ENCODE measurements at places on chromosomes 16 and 17.

- DNase-seq: peak; percentile 76
Observed at GRCh38 chr17:82494236-82495055, 25.1 kb upstream of the FOXK2 start.

DNA sequence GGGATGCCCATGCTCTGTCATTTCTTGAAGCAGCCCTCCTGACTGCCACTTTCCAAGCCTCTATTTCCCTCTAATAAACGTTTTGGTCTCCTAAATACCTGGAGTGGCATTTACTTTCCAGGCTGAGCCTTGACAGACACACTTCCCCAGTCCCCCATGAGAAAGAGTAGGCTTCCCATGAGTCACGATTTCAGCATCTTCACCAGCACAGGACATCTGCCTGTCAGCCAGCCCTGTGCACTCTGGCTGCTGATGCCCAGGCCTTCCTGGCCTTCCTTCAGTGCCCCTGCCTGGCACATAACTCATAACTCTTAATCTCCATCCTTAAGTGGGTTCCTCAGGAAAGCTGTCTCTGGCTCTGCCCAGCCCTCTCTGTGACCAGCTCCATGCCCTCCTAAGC is 30.8 kb upstream of the GAS7 start:
- no peak for DNase-seq

DNA sequence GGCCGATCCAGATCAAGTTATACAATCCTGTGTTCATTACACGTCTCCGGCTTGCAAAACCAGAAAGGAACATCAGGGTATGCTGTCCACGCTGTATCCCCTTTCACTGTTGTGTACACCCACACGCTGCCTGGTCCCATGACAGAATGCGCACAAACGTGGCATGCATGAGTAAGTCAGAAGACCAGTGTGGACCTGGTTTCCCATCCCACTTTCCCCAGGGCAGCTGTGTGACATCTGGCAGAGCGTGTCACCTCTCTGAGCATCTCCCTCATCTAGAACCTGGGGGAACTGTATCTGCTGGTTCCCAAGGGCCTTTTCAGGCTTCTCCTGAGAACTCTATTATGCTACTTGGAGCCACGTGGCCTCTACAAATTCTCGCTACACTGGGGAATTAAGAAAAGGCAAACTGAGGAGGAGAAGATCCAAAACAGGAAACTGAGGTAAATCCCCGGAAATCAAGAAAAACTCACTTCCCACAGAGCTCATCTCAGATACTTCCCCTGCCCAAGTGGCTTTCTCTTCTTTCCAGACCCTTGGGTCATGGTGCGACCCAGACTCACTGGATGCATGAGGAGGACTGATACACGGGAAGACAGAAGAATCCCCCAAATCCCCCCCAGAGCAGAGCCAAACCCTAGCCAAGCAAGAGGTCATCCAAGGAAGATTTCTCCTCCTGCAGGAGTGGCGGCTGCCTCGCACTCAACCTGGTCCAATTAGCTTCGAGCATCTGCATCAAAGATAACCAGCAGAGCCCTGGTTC is 139.3 kb downstream of the GAS7 start:
- no peak for DNase-seq

- no peak for DNase-seq
Observed at GRCh38 chr17:37218849-37219248, 156.9 kb upstream of the C17orf78 start.

DNA sequence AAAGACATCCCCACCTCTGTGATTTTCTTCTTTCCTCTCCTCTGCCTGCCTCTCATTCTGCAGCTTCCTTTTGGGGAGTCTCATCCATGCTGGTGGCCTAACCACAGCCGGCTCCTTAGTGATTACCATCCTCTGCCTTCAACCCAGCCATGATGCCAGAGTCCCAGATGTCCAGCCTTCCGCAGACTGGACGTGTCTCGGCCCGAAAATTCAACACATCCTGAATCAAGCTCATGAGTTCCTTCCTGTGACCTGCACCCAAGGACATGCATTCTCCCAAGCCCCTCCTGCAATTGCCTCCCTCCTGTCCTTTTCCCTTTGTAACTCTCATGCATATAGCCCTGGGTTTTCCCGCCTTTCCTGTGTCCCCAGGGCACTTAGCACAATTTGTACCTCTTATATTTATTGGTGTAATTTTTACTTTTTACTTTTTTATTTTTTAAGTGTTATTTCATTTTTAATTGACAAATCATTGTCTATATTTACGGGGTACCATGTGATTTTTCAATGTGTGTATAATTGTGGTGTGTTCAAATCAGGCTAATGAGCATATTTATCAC is 1.2 kb upstream of the SLC13A5 start:
- DNase-seq: no peak

- no peak for DNase-seq
Observed at GRCh38 chr17:10875430-10875851, 37.6 kb upstream of the PIRT start.

DNA sequence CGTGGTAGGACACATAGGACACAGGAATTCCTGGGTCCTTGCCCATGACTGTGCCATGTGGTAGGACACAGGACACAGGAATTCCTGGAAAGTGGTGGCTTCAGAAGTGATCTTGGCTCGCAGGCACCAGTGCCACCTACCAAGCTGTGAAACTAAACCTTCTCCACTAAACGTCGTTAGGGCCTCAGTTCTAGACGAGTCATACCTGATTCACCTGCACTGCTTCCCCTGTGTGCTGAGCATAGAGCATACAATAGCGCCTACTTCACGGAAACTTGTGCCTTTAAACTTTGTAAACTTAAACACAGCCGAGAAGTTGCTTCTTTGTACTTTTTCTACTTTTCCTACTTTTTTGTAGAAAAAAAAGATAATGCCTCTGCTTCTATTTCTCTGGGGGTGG is 4.8 kb downstream of the SOX8 start:
- no peak for DNase-seq

- no peak for DNase-seq
Observed at GRCh38 chr17:19753051-19753509, 5.0 kb upstream of the ALDH3A1 start.

GRCh38 chr17:29619251-29619650 is 3.5 kb downstream of the CORO6 start:
- no peak for DNase-seq

GRCh38 chr17:55969562-55970324 is 183.5 kb upstream of the ANKFN1 start:
- DNase-seq: no peak

DNA sequence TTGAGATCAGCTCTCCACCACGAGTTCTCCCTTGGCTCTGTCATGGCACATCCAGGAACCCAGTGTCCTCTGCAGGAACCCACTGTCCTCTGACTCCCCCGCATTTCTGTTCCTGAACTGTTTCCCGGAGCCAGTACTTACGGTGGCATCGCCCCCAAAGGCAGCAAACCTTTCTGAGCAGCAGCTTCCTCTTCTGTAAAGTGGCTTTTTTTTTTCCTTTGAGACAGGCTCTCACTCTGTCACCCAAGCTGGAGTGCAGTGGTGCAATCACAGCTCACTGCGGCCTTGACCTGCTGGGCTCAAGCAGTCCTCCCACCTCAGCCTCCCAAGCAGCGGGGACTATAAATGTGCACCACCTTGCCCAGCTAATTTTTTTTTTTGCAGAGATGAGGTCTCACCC is 32.2 kb downstream of the NAGPA start:
- no peak for DNase-seq

GRCh38 chr17:5254903-5255521 is 20.4 kb upstream of the SCIMP start:
- DNase-seq: no peak

GRCh38 chr17:17605729-17606088 is 14.2 kb upstream of the PEMT start:
- DNase-seq: no peak

Data from stimulated activated CD4-positive, alpha-beta T cell treated with anti-CD3 and anti-CD28 coated beads, Interleukin-15, amount 100 ng/mL, for 48 hours (primary cell).